ENCODE measurements at places on chromosomes 5 and 9. TPM values are rescaled to one million over a fixed set of nuclear protein-coding genes. Genes with fewer than 3 reads are reported as not detected.

Gene SV2C
- total RNA-seq: 0.20 TPM

Gene TAS2R1
- total RNA-seq: not detected

Gene NR3C1
- 13.0 TPM for total RNA-seq

Gene IL7R
- total RNA-seq: 6.1 TPM

GRCh38 chr5:83914662-83915418 is 194.2 kb upstream of the HAPLN1 start:
- DNase-seq: no peak

- DNase-seq: no peak
These were observed 13.5 kb downstream of the CXCL14 start for GRCh38 chr5:135565266-135565665.

- DNase-seq: no peak
These were observed 9.6 kb downstream of the PIP5K1B start for GRCh38 chr9:68714416-68715180.

- no peak for DNase-seq
These were observed 662.7 kb upstream of the RGMB start for GRCh38 chr5:98110791-98111190.

DNA sequence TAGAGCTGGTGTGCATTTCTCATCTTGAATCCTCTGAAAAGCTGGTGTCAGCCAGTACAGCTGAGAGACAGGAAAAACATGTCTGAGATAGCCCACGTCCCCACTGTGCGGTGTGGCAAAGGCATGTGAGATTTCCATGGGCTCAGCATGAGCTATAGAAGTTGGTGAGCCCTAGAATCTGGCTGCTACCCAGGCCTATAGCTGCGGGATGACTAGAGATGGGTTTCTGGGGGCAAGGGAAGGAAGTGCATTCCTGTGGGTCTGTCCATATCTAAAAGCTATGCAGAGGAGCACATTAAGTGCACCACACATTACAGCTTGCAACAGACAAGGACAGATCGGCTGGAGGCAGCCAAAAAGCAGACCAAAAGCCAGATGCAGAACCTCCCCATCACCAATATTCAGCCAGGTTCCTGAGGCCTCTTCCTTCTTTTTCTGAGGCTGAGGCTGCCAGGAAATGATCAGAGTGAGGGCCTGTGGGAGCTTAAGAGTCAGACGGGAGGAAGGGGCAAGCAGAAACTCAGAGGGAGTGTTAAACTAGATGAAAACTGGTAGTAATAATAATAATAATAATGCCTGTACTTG is 55.8 kb upstream of the RANBP3L start:
- no peak for DNase-seq

Measured in colonic mucosa (tissue), 4 donors.